Upper lobe of right lung (tissue), 1 donor: ENCODE measurements at places on chromosomes 1 and 21.
A peak's percentile ranks its signal among the peaks of the same experiment; 100 is the strongest.

DNA sequence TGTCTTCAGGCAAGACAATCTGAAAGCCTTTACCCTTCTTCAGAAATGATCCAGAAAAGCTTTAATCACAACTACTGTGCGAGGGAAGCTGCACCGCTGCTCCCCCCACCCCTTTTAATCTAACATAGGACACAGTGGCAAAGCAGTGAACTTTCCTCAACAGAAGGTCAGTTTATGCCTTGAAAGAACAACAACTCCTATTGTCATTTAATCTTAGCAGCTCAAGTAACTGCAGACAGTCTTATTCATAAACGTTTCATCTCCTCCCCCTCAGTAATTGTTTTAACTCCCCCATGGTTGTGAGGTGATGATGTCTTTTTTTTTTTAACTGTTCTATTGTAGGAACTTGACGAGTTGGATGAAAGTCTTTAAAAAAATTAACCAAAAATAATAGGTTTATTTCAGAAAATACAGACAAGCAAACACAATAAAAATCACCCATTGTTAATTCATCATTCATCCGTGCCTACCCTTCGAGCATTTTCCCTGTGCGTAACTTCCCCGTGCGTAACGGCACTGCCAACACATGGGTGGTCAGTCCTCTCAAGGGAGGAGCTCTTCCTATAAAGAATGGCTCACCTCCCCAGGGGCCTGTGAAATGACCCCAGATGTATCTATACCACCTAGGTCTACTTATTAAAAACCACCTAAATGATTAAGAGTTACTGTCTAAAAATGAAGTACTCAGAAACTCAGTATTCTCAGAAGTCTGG is 3.3 kb upstream of the ADAR start:
- DNase-seq: no peak

DNA sequence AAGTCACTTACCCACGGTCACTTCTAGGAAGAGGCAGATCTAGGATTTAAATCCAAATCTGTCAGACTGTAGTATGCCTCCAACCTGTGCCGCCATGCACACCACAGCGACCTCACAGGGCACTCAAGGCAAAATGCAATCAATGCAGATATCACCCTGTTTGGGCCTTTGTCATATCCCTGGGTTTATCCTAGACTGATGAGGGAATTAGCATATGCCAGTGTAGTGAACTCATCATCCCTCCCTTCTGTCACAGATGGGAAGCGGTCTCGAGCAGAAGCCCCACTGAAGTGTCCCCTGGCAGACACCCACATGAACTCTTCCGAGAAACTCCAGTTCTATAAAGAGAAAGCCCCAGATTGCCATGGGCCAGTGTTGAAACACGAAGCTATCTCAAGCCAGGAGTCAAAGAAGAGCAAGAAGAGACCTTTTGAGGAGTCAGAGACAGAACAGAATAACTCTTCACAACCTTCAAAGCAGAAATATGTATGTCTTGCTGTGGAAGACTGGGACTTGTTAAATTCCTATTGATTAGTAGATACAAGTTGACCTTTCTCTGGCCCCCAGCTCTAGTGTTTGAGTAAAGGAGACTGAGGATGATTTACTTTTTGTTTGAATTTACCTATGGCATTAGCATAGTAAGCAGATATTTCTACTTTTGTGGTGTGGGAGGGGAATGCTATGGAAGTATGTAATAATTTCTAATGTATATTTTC is 21.4 kb downstream of the LRRC42 start:
- no peak for DNase-seq

DNA sequence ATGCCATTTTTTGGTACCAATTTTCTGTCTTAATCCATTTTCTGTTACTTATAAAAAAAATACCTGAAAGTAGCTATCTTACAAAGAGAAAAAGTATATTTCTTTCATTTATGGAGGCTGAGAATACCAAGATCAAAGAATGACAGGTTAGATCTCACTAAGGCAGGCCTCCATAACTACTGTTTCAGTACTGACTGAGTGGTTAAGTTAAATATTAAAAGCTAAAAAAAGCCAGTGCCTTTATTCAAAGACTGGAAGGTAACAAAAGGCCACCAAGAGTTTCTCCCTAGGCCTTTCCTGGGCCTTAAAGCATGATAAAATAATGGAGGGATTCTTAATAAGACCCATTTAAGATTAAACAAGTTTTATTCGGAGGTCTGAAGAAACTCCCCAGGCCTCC is 687.7 kb upstream of the ADGRL4 start:
- no peak for DNase-seq

DNA sequence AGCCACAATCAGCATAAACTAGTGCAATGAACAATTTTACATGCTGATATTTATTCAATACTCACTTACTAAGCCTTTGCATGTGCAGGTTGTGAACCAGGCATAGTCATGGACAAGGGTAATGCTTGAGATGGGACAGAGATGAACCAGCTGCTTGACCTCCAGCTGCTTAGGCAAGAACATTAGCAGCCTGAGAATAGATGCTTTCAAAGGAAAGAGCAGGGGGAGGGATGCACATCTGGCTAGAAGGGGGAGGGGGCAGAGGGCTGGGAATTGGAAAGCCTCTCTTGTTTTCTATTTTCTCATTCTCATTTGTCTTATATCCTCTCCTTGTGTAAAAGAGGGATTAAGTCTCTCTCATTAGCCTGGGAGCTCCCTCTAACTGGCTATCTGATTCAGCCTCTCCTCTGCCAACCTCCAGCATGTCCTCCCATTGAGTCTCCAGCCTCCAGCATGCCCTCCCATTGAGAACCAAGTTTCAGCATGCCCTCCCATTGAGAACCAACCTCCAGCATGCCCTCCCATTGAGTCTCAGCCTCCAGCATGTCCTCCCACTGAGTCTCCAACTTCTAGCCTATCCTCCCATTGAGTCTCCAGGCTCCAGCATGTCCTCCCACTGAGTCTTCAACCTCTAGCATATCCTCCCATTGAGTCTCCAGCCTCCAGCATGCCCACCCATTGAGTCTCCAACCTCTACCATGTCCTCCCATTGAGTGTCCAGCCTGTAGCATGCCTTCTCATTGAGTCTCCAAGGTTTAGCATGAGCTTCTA is 38.4 kb upstream of the TRABD2B start:
- DNase-seq: no peak

DNA sequence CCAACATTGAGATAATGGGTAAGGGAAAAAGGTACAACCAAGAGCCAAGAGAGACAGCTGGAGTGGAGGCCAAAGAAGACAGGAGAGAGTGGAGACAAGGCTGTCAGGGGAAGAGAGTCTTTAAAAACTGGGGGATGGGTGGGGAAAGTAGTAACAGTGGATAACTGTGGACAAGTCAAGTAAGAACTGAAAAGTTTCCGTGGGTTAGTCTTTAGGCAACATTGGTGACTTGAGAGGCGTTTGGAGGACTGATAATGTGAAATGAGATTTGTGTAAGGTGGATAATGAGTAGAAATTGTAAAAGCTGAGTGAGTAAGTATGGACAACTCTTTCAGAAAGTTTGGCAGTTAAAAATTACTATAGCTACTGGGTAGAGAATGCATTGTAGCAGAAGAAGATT is 10.4 kb downstream of the PPP2R5A start:
- DNase-seq: no peak

DNA sequence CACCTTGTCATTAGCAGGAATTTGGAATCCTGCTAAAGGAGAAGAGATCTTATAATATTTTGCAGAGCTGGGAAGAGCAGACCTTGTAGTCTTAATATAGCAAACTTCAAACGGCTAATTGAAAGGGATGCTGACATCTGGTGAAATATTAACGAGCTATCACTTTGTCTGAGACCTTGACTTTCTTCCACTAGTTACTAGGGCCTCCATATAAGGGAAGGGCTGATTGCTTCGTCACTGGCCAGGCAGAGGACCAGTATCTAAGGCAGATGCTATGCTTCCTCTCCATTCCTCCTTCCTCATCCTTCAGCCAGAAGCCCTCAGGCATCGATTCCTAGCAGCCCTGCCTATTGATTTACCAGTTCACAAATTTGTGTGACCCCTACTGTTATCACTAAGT is 6.0 kb upstream of the VTCN1 start:
- no peak for DNase-seq

DNA sequence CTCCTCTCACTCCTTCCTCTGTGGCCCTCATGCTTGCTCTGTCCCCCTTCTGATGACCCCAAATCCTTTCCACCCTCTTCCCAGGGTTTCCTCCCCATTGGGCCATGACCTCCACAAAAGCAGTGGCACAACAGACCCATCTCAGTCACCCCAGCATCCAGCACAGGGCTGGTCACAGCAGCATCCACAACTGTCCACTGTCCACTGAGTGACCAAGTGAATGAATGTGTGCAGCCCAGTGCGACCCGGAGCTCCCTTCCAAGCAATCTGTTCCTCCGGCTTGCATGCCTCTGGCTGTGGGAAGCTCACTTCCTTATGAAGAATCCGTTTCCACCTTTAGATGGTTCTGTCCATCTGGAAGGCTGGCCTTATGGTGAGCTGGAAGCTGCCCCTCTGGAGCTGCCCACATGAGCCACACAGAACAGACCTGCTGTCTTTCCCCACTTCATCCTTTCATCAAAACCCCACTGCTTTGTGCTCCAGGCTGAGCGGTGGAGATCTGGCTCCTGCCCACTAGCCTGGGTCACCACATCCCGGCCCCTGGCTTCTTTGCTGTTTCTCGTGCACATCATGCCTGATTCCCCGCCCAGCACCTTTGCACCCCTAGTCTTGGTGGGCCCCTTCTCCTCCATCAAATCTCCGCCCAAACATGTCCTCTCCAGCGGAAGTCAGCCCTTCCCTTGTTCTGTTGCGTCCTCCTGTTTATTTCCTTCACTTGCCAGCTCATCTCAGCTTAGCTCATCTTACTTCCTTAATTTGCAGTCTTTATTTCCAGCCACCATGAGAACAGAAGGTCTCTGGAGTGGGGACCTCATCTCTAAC is 56.4 kb downstream of the EDN2 start:
- DNase-seq: no peak

- DNase-seq: no peak
Observed at GRCh38 chr1:26191739-26192138, 1.3 kb downstream of the CATSPER4 start.

DNA sequence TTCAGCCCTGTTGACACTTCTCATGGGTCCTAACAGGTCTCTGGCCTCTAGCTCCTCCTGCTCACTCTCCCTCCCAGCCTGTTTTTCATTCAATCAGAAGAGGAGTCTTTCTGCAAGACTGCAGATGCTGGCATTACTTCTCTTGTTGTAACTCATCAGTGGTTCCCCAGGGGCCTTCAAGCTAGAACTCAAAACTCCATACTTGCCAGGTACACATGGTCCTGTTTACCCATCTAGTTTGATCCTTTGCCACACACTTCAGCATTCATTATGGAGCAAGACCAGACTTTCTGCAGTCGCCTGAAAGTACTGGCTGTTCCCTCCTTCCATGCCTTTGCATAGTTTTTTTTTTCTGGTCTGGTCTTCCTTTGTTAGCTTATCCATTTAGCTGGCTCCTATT is 47.9 kb downstream of the SERBP1 start:
- no peak for DNase-seq

DNA sequence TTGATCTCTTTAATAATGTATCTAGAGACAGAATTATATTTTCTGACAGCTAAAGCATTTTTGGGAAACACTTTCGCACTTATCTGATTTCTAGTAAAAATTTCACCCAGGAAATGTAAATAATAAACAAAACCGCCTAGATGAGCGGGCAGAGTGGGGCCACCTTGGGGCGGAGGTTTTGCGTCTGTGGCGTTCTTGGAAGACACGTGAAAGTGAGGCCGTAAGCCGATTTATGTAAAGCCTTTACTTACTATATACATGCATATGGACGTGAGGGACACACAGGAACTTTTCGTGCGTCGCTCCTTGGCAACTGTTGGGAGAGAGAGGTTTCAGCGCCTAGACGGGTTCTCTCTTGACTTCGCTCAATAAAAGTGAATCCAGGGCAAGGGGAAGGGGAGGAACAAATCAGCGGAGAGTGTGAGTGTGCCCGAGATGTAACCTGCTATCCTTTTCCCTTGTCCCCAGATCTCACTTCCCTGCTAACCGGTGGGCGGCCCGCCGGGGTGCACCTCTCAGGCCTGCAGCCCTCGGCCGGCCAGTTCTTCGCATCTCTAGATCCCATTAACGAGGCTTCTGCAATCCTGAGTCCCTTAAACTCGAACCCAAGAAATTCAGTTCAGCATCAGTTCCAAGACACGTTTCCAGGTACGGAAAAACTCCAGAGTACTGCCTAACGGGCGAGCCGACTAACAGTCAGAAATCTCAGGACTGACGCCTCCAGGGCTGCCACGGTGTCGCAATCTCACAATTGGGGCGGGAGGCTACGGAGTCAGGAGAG is 1.7 kb downstream of the HLX start:
- DNase-seq: peak; percentile 92

DNA sequence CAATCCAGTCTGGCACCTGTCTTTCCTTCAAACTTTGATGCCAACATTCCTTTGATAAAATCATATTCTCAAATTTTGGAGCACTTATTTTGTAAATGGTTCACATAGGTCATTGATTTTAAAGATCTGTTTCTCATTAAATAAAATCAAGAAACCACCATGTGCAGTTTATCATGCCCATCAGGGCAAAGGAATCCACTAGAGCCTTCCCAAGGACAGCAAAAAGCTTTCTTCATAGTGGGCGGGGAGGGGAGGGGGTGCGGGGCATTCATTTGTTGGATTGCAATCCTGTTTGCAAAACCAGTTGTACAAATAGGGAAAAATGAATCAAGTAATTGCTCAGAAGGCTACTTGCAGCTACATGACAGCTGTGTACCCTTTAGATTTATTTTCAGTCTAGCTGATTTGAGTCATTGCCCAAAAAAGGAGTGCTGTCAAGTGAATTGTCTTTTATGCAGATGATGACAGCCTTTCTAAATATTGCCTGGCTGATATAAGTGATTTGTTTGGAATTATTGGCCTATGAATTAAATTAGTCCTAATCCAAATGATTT is 23.0 kb downstream of the LRRC8B start:
- DNase-seq: no peak

GRCh38 chr1:210235363-210236053 is 2.9 kb downstream of the SERTAD4 start:
- no peak for DNase-seq

DNA sequence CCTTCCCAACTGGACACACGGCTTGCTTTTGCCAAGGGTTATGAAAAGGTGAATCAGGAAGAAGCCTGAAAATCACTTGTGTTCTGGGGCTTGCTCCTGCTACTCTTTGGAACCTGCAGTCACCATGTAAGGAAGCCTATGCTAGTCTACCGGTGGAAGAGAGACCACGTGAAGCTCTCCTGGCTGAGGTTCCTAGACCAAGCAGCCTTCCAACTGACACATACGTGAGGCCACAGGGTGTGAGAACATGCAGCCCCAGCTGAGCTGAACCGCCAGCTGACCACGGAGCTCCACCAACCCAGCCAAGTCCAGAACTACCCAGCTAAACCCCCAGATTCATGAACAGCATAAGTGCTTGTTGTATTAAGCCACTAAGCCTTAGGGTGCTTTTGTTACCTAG is 72.8 kb upstream of the KRTAP19-8 start:
- DNase-seq: no peak

DNA sequence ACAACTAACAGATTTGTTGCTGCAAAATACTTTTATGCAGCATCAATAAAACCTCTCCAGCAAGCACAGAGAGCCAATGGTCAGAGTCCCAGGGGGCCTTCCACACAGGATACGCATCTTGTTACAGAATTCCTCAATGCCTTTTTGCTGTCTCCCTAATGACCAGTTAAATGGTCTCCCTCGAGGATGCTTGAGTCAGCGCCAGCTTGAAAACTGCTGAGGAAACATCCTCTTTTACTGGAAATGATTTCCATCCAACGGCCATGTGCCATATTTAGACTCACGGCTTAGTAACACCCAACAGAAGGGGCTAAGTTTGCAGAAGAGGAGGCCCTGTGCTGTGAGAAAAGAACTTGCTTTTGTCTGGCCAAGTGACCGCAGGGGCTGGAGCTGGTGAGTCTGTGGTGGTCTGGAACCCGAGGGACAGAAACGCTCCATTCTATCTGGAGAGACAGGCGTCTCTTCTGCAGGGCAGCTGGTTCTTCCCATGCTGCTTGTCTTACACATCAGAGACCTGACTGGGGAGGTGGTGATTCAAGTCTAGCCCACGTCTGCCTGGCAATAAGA is 496.4 kb downstream of the SETD4 start:
- DNase-seq: no peak
